ENCODE measurements at places on chromosomes 3 and 15.

- DNase-seq = no peak
Measured at GRCh38 chr3:157888040-157888439, 218.2 kb downstream of the SHOX2 start.

- DNase-seq = peak; percentile 21
Measured at GRCh38 chr3:14439501-14440167, 37.2 kb downstream of the SLC6A6 start.

DNA sequence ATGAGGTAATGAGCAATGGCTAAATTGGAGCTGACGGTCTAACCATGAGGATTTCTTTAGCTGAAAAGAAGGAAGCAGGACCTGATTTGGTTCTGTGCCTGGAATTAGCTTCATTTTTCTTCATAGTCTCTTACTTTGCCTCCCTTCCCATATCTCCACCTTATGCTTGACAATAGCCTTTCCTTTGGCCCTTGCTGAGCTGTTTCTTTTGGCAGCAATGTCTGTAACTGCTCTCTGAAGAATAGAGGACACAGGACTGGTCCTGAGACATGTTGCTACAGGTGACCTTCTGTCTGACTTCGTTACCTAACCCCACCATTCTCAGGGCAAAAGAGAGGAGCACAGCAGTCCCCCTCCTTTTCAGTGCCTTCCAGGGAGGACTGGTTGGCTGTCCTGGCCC, 122.4 kb downstream of the SSR3 start:
- no peak for DNase-seq

GRCh38 chr3:71082833-71083232, 500.7 kb downstream of the FOXP1 start:
- no peak for DNase-seq

- no peak for DNase-seq
Measured at GRCh38 chr15:75070674-75071073, 47.3 kb downstream of the PPCDC start.

GRCh38 chr3:80785475-80785874, 976.0 kb downstream of the GBE1 start:
- DNase-seq = no peak

GRCh38 chr15:75019916-75020315, 3.5 kb upstream of the PPCDC start:
- DNase-seq = no peak

- no peak for DNase-seq
Measured at GRCh38 chr3:155984791-155985417, 114.5 kb downstream of the GMPS start.

GRCh38 chr3:71039332-71039731, 544.2 kb downstream of the FOXP1 start:
- no peak for DNase-seq

GRCh38 chr3:157938154-157938779, 168.0 kb downstream of the SHOX2 start:
- no peak for DNase-seq

DNA sequence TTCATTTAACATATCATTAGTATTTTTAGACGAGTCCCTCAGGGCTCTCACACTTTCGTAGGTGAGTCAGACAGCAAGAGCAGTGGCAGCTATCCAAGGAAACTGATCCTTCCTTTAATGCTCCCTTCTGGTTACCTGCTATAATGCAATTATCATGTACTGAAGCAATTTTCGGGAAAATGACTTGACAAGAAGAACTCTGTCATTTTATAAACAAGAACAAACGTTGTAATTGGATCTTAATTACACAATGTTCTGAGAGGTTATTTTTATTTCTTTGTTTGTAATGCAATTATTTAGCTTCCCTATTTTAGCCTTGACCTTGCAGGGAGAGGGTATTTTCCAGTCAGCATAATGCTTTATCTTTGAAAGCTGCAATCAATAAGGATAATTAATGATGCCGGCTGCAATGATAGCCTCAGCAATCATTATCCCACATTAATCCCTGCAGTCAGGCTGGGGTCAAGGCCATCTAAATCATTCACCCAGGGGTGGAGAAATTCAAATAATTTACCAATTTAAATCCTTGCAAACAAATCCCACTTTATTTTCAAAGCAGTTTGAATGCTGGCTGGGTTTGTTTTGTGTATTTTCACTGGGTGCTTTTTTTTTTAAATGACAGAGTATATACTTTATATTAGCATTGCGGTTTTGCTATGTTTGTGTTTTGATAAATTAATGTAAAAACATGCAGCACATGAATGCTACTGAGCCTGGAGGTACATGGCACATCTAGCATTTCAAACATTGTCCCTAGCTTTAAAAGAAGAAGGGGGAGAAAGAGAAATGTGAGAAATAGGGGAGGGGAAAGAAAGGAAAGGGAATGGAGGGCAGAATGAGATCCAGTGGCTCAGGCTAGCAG, 249.9 kb downstream of the SHOX2 start:
- no peak for DNase-seq

GRCh38 chr3:20052851-20053250, 12.6 kb downstream of the KAT2B start:
- no peak for DNase-seq

DNA sequence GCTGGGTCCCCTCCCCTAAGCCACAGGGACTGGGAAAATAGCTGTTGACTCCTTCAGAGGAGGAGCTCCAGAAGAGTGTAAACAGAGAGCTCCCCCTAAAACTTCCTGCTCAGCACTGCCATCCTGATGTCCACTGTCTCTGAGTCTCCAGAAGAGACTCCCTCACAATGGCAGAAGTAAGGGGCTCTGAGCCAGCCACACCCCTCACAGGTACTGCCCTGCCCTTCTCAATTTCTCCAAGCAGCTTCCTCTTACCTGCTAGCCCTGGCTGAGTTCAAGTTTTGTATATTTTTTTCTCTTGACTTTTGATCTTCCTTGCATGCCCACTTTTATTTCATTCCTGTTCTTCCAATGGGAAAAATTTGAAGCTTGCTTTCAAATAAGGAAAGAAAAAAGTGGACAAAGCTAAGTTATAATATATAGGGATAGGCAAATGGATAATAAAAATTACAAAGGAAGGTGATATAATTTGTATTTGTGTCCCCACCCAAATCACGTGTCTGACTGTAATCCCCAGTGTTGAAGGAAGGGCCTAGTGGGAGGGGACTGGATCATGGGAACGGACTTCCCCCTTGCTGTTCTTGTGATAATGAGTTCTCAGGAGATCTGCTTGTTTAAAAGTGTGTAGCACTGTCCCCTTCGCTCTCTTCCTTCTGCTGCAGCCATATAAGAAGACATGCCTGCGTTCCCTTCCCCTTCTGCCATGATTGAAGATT, 442.2 kb upstream of the WNT5A start:
- no peak for DNase-seq

DNA sequence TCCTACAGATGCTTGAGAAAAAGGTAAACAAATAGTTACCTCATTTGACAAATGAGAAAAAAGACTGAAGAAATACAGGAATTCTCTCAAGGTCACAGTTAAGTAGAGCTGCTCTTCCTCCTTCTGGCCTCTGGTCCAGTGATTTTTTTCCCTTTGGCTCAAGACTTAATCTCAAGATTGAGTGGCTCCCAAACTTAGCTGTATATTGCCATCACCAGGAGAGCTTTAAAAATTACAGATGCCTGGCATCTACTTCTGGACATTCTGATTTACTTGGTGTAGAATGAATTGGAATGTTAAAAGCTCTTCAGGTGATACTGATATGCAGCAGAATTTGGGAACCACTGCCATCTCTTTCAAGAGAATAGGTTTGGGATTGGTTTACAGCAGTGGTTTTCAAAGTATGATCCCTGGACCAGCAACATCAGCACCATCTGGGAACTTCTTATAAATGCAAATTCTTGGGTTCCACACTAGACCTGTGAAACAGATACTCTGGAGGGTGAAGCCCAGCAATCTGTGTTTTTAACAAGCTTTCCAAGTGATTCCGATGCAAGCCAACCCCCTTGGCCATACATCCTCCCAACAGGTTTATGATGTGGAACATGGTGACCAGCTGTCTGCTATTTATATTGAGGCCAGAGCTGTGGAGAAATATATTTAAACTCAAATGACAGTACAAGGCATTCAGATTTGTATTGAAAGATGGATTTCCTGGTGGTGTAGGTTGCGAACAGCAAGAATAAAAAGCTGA, 333.0 kb upstream of the RARB start:
- DNase-seq = no peak

DNA sequence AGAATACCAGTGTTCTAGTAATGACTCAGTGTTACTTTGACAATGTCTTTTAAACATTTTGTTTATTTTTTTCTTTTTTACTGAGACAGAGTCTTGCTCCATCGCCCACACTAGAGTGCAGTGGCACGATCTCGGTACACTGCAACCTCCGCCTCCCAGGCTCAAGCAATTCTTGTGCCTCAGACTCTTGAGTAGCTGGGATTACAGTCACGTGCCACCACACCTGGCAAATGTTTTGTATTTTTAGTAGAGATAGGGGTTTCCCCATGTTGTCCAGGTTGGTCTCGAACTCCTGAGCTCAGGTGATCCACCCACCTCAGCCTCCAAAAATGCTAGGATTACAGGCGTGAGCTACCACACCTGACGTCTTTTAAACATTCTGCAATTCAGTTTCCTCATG, 15.7 kb downstream of the AQR start:
- DNase-seq = no peak

DNA sequence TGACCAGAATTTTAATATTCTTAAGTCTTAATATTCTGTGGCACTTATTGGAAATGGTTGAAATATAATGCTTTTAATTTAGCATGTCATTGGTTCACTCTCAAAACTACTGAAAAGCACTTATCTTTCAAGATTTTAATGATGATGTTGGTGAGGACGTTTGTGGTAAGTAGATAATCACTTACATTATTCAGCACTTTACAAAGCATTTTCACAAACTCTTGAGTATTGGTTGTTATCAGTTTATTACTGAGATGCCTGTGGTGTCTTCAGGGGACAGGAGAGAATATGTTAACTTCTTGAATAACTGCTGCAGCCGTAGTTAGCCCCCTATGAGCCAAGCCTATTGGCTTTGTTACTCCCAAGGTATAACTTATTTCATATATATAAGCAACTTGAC, 15.2 kb downstream of the TGFBR2 start:
- DNase-seq = no peak

- no peak for DNase-seq
Measured at GRCh38 chr3:111314898-111315297, 227.1 kb upstream of the CD96 start.

Data from NCI-H1694 (cell line).